ENCODE measurements at places on chromosomes 5 and 9.
A peak's percentile ranks its signal among the peaks of the same experiment; 100 is the strongest.

DNA sequence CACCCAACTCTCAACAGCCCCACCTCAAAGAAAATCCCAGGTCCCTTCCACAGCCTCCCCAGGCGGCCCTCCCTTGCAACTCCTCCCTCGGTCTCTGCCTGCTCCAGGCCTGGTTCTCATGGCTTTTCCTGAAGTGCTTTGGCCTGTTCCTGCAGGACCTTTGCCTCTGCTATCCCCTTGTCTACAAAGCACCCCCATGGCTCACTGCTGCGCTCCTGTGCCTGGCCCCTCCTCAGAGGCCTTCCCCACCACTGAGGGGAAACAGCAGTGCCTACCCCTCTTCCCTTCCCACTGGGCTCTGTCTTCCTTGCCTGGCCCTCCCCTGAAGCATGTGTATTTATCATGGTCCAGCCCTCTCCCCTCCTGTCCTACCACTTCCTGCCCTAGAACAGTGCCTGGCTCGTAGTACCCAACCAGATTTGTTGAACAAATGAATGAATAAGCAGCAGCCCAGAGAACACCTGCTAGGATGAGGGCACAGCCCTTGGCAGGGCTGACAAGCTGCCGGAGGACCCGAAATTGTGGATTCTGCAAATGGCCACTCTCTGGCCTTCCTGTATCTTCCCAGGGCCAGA is 68.6 kb upstream of the LRRTM2 start:
- DNase-seq: no peak

GRCh38 chr5:152274224-152274623 is 130.9 kb downstream of the NMUR2 start:
- DNase-seq: no peak

GRCh38 chr5:34604119-34604675 is 51.9 kb upstream of the RAI14 start:
- no peak for DNase-seq

DNA sequence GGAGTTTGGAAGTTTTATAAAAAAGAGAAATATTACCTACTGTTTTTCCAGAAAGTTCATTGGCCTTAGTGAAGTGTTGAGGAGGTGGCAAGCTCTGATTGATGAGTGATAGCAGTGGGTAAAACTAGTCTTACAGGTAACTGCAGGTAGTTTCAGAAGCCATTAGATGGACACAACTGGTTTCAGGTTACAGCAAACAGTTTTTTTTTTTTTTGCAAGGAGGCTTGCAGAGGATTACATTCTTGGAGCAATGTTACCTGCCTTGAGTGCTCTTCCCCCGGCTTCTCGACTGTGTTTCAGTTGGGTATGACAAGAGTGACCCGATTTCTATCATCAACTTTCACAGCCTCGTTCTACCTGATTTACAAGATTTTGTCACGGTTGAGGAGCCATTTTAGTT is 333.4 kb downstream of the YTHDC2 start:
- no peak for DNase-seq

GRCh38 chr9:121222524-121223171 is 21.0 kb upstream of the RAB14 start:
- no peak for DNase-seq

DNA sequence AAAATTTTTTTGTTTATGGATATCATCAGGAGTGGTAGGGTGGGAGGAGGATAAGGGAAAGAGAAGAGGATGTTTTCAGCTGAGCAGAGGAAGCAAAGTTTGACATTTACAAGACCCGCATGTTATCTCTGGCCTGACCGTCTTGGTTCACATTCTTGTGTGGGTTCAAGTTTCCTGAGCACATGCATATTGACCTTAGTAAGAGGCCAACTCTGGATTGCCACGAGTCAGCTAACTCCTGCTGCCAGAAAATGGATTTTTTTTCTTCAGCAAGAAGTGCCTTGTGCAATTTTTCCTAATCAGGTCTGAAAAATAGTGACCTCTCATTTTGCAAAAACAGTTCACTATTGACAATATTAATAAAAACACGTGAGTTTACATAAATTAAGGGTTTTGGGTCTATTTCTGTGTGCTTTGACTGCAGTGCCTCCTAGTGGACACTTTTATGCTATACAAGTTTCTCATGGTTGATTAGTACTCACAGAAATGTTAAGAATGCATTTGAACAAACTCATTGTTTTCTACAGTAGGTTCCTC is 27.1 kb upstream of the BASP1 start:
- no peak for DNase-seq

DNA sequence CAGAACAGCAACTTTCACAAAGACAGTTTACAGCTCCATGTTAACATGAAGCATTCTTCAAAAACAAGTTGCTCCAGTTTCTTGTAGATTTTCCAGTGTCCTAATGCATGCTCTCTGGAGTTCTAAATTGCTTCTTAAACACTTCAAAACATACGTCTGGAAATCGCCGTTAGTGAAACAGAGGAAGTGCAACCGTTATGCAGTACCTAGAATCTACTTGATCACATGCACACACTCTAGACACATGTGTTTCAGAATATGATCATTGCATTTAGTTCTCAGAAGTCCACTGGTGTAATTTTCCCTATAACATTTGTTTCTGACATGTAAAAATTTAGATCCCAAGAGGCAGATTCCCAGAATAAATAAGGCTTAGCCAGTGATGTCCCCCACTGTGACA is 41.1 kb upstream of the RUFY1 start:
- DNase-seq: no peak

- DNase-seq: no peak
Observed at GRCh38 chr5:82142217-82142841, 135.8 kb downstream of the RPS23 start.

DNA sequence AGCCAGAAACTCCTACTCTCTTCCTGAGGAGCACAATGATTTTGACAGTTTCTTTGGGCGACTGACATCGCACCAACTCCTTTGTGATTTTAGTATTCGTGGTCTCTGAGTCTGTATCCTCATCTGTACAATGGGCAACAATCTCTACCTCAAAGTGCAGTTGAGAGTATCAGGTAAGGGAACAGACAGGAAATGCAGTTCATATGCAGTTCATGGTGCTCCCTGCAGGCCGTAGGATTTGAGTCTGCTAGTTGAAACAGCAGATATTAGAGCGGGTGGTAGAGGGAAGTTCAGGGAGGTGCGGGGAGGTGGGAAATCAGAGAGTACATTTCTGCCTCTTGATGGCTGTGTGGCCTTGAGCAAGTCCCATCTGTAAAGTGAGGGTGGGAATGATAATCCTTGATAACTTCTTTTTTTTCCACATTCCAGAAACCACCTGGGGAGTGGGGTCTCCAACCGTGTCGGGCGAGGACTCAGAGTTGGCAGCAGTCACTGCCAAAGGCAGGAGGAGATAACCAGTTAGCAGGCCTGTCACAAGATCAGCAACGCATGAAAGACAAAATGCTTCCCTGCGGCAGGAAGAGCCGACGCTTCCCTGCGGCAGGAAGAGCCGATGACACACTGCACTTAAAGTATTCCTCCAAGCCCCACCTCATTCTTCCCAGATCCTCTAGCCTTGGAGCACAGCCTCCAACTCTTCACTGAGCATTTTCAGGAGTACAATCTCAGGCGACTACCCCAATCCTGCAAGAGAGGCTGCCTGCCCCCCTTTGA is 6.0 kb upstream of the NEK6 start:
- DNase-seq: no peak

DNA sequence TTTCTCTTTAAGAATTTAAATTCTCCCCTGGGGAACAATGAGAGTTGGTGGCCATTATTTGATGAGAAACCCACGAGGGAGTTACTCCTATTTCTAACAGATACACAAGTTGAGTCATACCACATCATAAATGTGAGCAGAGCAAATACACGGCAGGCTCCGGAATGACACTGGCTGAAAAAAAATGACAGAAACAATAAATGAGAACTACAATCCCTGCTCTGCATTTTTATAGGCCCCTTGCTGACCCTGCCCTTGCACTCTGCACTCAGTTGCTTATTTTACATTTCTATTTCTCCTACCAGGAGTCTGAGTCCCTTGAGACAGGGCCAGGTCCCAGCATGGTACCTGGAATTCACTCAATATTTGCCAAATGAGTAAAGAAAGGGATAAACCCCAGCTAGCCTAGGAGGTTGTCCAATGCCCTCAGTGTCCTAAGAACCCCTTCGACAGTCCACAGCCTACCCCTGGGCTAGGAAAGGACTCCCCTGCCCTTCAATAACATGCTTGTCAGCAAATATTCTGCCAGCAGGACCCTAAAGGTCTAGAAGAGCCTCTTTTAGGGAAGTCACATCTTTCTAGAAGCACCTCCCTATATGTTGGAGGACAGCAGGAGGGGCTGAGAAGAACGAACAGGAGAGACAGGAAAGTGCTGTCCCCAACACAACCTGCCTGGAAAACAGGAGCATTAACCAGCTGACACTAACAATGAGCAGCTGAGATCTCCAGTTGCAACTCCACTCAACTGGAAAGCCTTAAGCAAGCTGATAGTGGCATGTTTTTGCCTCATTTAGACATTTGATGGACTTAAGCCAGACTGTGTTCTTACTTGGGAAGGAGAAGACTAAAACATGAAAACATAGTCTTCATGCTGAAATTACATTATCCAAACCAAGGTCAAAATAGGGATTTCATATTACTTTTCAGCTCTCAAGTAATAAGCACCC is 191.2 kb downstream of the ACTL7B start:
- peak; percentile 8 for DNase-seq

GRCh38 chr5:58490402-58491050 is 709 bp upstream of the GAPT start:
- no peak for DNase-seq

DNA sequence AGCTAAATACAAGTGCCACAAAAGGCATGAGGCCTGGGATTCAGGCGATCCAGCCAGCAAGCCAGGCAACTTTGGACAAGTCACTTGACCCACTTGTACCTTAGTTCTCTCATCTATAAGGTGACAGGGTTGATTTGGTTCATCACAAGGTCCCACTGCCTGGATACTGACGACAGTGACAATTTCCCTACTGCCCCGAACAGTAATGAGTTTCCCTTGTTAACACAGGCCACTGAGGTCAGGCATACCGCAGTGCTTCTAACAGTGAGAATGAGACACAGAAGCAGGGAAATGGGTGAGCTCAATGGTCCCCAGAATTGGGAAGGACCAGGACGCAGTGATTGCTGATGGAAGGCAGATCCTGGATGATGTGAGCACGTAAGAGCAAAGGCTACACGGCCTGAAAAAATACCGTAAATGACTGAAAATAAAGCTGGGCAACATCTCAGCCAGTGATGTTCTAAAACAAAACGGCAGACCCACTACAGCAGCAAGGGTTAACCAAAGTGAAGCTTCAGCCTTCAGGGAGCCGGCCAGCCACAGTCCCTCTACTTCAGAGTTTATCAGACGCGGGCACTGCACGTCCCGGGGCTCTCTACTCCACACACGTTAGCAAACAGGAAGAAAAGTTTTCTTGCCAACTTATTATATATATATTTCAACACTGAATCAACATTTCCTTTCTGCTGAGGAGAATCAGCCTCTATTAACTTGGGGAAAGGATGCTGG is 846 bp downstream of the MGAT1 start:
- no peak for DNase-seq

DNA sequence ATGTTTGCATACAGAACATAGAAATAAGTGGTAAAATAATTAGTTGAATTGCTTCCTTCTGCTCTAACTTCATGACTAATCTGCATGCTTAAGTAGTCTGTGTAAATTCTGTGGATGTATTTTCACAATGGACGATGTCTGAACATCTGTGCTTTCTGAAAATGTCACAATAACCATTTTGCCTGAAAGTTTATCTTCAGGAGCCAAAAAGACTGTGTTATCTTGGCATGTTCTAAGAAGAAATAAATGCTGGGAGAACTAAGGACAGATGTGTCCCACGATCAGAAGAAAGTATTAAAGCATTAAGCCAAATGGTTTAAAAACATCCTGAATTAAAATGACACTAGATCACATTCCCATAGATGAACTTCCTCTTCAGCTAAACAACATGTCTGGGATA is 397.6 kb downstream of the SPOCK1 start:
- no peak for DNase-seq

DNA sequence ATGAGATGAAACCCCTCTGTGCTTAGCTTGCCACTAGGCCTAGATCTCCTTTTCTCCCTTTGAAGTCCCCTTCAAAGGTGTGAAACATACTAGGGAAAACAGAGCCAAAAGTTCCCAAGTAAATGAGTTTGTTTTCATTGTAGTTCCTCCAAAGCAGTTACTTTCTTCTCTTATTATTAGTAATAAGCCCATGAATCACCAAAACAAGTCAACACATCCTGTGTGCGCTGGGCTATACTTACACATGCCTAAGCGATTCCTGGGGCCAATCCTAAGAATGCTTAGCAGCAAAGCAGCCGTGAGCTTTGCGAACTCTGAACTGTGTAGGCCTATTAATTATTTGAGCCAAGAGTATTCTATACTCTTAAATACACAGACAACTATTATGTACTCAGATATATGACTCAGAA is 7.6 kb downstream of the ENC1 start:
- DNase-seq: no peak

- peak; percentile 7 for DNase-seq
Observed at GRCh38 chr9:33143241-33143661, 23.9 kb downstream of the B4GALT1 start.

- DNase-seq: no peak
Observed at GRCh38 chr9:127768698-127769097, 9.8 kb downstream of the SH2D3C start.

GRCh38 chr9:70535546-70536323 is 121.3 kb upstream of the KLF9 start:
- no peak for DNase-seq

Measured in transverse colon (tissue), 4 donors.